ENCODE measurements at places on chromosomes 1 and 21.
A peak's percentile ranks its signal among the peaks of the same experiment; 100 is the strongest.

DNA sequence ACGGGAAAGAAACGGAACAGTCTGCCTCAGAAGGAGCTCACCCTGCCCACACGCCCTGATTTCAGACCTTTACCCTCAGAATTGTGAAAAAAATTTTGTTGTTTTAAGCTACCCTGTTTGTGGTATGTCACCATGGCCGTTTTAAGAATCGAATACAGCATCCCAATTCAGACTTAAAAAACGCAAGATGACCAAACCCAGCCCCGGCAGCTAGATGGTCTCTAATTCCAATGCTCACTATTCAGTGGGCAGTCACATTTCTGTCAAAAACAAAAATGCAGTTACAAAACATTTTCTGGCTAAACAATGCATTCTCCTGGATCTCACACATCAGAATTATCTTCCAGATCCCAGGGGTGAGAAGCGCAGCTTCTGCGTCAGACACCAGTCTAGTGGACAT lies 527.5 kb downstream of the SMYD3 start:
- DNase-seq: no peak

- no peak for DNase-seq
Measured at GRCh38 chr1:200877010-200877409, 4.2 kb downstream of the GPR25 start.

DNA sequence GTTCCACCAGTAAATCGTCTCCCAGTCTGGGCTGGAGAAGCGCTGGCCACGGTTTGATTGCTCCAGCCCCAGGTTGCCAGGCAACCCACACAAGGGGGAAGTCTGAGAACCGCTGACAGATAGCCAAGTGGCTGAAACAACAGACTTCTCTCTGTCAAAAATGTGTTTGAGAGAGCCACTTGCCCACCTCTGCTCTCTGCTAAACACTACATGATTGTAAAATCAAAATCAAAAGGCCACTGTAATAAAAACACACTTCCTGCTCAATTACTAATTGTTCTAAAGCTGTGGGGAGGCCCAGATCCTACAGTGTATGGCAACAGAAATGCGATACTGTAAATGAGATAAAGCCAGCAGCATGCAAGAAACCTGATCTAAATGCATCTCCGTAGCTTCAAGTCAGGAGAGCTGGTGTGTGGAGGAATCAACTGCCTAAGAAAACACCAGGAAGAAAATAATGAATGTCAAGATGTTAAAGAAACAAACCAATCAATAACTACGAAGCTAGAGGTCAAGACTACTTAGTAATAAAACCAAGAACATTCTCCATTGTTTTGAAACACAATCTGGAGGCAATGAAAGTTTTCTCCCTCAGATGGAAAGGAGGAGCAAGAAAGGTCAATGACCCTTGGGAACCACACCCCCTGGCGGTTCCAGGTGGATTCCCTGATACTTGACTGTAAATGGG lies 121.2 kb downstream of the SLC45A1 start:
- peak; percentile 64 for DNase-seq

DNA sequence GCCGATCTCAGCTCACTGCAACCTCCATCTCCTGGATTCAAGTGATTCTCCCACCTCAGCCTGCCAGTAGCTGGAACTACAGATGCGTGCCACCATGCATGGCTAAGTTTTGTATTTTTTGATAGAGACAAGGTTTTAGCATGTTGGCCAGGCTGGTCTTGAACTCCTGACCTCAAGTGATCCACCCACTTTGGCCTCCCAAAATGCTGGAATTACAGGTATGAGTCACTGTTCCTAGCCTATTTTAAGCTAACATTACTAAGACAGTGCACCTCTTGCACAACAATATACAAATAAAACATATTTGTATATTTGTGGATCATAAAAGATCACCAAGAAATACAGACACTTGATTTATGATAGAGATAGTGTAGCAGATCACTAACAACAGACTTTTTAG lies 139.1 kb downstream of the DUSP10 start:
- DNase-seq: no peak

DNA sequence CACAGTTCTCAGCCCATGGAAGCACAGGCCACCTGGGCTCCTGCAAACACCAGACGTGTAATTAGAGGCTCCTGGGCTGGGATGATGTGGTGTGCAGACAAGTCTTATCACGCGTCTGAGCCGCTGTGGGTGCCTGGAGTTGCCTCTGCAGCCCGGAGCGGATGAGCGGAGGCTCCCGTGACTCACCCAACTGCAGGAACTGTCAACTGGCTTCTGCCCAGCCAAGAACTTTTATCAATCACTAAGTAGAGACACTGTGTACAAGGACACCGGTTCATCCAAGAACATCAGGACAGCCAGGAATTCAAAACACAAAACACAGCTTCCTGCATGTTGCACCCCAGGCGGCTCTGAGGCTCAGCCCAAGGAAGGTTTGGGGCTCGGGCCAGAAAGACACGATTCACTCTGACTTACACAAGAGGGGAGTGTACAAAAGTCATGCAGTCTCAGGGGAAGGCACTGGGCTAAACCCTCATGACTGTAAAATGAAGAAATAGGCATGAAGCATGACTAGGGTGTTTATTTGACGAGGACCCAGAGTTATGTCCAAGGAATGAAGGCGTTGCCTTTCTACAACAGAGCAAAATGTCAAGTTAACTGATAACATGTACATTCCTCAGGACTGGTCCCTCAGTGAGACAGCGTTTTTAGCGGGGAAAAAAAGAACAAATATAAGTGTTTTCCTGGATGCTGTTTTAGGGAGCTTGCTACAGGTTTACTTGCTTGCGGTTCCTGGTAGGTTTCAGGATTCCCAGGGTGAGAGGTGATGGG lies 21.1 kb downstream of the ERRFI1 start:
- no peak for DNase-seq

DNA sequence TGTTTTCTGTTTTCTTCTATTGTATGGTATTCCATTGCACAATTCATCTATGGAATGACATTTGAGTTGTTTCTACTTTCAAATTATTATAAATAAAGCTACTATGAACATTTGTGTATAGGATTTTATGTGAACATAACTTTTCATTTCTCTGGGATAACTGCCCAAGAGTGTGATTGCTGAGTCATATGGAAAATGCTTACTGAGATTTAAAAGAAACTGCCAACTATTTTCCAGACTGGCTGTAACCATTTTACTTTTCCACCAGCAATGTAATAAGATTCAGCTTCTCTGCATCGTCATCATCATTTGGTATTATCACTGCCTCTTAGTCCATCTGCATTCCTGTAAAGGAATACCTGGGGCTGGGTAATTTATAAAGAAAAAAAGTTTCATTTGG lies 779.6 kb upstream of the PRMT6 start:
- no peak for DNase-seq

GRCh38 chr1:46364612-46365011 lies 24.0 kb downstream of the NSUN4 start:
- DNase-seq: no peak

GRCh38 chr1:6507037-6507428 lies 15.6 kb upstream of the PLEKHG5 start:
- peak; percentile 68 for DNase-seq

DNA sequence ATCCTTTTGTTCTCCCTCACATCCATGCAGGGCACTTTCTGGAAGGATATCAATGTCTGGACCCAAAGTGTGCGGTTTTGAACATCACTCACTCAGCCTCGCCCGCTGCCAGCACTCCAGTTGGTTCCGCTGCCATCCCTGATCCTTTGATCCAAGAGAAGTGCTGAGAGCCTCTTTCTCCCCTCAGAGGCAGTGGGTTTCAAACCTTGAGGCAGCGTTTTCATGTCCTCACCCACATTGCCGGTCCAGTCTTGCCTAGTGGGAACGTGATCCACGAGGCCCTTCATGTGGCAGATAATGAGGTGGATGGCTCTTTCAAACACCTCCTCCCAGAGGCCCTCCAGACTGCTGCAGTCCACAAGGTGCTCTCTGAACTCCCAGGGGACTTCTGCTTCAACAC lies 122.2 kb downstream of the ACTL8 start:
- no peak for DNase-seq

All from CMK (cell line).